ENCODE measurements at places on chromosomes 6 and 20. TPM values are rescaled to one million over a fixed set of nuclear protein-coding genes. Genes with fewer than 3 reads are reported as not detected.

The MDFI gene
- not detected for total RNA-seq

The PHACTR3 gene
- not detected for total RNA-seq

The CRISP3 gene
- total RNA-seq = not detected

The CFAP206 gene
- total RNA-seq = not detected

The PI16 gene
- 0.86 TPM for total RNA-seq

The MAP3K7 gene
- 29.9 TPM for total RNA-seq

The FERMT1 gene
- not detected for total RNA-seq

The C4B gene
- 4.1 TPM for total RNA-seq
